ENCODE measurements at places on chromosomes 2 and 18.
A peak's percentile ranks its signal among the peaks of the same experiment; 100 is the strongest.

GRCh38 chr2:99883358-99883757, 259.0 kb downstream of the AFF3 start:
- DNase-seq = no peak

DNA sequence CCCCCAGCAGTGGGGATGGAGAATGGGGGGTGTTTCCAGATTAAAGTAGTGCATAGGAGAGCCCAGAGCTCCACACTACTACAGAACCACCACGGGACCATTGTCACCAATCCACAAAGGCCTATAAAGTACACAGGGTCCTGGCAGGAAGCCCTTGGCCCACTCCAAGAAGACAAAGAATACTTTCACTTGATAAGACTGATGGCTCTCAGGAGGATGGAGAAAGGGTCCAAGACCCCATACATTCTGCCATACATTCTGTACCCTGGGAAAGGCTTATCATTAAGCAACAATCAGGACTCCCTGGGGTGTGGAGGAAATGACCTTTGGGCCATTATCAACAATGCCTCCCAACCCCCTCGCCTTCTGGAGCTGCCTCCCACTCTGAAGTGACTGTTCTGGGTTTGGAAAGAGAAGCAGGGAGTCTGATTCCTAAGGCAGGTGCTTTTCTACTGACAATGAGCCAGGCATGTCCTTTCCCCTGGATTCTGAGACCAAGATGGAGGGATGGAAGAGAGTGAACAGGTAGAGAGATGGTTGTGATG, 85.4 kb downstream of the XDH start:
- DNase-seq = no peak

GRCh38 chr2:73255007-73255644, 21.0 kb downstream of the CCT7 start:
- no peak for DNase-seq

- no peak for DNase-seq
These were observed 134.4 kb downstream of the ACTR3 start for GRCh38 chr2:114024326-114024725.

- no peak for DNase-seq
These were observed 256.0 kb upstream of the RAB6C start for GRCh38 chr2:129723277-129724020.

GRCh38 chr2:73084971-73085370, 13.5 kb upstream of the SFXN5 start:
- no peak for DNase-seq

- DNase-seq = no peak
These were observed 13.8 kb downstream of the ZNF2 start for GRCh38 chr2:95179451-95179850.

GRCh38 chr2:11810237-11810977, 64.0 kb downstream of the LPIN1 start:
- no peak for DNase-seq

DNA sequence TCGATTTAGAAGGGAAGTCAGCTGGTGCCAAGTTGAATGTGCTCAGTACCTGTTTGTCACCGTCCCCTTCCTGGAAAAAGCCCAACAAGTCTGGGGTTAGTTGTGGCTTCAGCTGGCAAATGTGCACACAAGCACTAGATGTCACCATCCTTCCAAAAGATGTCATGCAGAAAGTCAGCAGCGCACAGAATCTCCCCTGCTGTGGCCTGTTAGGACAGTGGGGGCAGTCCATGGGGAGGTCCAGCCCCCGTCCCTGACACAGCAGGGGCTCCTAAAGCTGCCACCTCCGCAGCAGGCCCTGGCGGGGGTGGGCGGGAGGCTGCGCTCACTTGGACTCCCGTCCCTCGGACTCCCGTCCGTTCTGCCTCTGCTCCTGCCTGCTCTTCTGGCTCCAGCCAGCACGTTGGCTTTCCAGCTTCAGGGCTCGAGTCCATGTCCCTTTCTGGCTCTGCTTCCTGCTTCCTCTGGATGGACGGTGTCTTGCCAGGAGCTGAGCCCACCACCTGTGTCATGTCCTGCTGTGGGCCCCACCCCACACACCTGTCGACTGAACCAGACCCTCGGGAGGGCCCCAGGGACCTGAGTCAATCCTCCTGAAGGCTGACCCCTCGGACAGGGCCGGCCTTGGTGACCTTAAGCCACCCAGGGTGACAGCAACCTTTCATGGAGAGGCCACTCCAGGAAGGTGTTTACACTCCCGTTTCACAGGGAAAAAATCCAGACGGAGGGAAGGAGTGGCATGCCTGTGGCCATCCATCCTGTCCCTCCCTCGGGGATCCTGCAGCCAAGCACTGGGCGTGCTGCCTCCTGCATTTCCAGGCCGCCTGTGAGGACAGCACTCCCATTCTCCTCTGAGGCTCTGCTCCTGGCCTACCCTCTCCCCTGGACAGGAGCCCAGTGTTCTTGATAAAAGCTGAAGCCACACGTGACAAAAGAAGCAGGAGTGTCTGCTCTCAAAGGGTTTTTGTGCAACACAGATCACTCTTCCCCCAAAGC, 8.5 kb downstream of the RAB17 start:
- DNase-seq = peak; percentile 29

DNA sequence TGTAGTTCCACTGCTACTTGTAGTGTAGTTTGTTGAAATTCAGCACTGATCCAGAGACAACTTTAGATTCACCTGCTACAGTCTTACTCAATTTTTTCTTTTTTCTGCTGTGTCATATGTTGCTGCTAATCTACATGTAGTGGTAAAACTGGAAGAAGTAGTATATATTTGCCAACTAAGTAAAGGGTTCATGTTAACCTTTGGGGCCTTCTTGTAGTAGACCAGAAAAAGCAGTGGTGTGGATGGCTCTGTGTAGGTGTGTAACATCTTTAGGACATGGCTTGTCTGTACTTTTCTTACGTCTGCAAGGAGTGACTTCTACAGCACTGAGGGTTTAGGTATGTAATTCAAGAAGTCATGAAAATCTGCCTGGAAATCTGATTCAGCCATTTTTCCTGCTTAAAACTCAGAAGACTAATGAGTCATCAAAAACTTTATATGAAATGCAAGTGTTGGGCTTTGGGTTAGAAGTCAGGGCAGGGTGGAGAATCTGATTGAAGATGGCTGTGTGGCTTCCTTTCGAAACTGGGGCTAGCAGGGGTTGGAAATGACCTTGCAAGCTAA, 8.4 kb downstream of the PTPRM start:
- DNase-seq = no peak

- DNase-seq = no peak
These were observed 26.0 kb upstream of the RUFY4 start for GRCh38 chr2:218043100-218043499.

DNA sequence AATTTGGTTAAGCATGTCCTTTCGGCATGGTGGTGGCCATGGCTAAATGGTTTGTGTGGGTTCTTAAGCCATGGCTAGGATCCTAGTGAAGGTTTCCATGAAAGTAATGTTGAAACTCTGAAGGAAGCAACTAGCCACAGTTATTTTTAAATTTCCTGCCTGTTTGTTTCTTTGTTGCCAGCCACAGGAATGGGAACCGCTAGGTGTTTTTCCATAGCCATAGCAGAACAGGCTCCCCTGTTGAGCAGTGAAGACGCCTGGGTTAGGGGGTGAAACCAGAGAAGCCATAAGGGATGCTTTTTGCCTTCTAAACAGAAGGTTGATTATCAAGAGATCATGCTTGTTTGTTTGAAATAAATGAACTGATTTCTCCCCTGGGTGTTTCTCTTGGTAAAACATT, 60.1 kb upstream of the CHMP1B start:
- no peak for DNase-seq

DNA sequence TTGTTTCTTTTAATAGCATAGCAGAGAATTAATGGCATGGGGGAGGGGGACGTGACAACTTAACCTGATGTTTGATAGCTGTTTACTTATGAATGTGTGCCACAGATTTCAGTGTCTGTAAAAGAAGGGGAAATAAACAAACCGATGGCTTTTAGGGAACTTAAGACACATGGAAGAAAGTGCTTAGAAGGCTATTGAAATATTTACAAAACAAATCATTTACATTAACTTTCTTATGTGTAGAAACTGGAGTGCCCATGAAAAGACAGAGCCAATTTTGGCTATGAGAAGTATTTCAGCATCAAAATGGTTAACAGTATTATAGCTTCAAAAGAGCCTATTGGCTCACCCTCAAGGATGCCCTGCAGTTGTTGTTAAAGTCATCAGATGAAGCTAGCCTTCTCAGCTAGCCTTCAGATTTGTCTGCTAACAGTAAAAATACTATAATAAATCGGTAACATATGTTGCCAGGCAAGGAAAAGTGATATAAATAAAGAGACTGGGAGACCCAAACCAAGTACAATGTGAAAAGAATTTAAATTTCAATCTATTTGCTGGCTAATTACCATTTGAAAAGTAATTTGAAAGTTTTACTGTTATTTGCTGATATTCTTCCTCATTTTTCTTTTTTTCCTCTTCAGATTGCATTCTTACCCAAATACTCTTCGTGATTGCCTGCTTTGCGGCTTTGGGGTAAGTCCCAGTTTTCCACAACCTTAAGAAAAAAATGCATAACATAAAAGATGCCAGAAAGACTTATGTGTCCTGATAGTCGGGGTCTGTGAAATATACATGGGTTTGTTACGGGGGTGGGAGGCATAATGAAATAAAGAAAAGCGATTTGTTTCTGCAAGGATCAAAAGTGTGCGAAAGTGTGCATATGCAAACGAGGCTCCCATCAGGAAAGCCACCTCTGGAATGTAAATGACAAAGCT, 256.4 kb downstream of the MEIS1 start:
- DNase-seq = no peak

DNA sequence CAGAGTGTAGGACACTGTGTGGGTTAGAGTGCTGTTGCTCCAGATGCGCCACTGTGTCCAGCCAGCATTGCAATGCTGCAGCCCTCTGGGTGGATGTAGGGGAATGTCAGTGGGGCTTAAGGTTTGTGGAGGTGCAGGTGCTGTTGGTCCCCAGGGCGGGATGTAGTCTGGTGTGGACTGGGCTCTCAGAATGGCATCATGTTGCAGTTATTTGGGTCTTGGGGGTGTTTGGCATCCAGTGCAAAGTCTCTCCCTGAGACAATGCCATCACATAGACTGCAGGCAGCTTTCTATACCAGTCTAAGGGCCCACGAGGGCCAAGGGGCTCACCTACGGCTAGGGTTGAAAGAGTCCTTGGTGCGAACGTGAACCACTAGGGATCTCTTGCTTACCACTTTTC, 275.3 kb downstream of the SOX11 start:
- DNase-seq = no peak

GRCh38 chr2:217929272-217929671, 73.5 kb downstream of the TNS1 start:
- DNase-seq = no peak

GRCh38 chr2:156321243-156321904, 11.1 kb downstream of the NR4A2 start:
- DNase-seq = no peak

- no peak for DNase-seq
These were observed 321.1 kb downstream of the SATB2 start for GRCh38 chr2:199136681-199137080.

GRCh38 chr18:32437100-32437834, 33.4 kb downstream of the GAREM1 start:
- DNase-seq = no peak

GRCh38 chr2:216420367-216421101, 8.2 kb downstream of the SMARCAL1 start:
- DNase-seq = no peak

DNA sequence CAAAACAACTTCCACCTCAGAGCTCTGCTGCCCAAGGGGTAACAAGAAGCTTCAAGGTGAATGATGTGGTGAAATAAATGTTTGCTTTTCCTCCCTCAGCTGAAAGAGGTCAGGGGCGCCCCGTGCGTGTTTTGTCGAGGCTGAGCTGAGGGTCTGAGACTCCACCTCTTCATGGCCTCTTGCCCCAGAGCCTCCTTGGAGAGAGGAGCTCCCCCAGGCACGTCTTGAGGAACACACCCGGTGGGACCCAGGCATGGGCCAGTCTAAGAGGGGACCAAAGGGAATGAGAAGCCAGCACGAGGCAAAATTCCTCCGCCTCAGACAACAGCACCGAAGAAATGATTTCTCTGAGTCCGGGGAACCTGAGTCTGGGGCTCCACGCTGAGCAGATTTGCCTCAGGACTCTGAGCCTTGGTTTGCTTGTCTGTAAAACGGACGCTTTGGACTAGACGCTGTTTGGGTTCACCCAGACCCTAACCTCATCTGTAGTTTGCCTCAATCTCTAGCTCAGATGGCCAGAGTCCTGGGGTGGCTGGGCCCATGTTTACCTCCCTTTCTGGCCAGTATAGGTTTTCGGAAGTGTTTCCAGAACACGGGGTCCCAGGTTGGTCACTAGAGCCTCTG, 56.4 kb upstream of the ODC1 start:
- DNase-seq = no peak

DNA sequence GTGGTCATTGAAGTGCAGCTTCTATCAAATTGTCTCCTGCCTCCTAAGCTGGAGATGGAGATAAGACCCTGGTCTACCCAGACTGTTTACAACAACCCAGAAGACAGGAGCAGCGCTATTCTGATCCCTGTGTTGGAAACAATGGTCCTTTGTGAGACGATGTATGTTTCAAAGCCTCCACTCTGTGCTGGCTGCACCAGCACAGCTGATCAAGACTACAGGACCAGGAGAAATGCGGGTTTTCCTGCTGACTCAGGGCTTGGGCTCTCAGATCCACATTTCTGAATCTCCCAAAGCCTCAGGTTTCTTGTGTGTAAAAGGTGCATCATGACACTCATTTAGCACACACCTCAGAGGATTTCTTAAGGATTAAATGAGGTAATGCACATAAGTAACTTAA, 92.0 kb downstream of the POU3F3 start:
- no peak for DNase-seq

- no peak for DNase-seq
These were observed 14.1 kb downstream of the MFSD2B start for GRCh38 chr2:24024018-24024417.

DNA sequence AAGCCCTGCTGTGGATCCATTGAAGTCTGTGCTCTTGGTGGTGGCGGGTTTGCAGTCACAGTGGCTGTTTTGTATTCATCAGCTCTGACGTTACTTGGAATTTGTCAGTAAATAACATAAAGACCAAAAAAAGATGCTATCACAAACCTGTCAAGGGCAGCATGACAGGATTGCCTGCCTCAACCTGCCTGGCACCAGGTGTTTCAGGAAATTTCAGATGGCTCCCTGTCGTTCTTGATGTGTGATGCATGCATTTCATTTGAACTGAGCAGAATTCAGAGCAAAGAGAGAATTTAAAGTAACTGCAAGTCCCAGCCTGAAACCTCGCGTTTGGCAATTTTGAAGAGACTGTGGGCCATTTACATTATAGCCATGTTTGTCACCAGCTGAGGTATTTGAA, 50.3 kb upstream of the EPC2 start:
- DNase-seq = no peak

DNA sequence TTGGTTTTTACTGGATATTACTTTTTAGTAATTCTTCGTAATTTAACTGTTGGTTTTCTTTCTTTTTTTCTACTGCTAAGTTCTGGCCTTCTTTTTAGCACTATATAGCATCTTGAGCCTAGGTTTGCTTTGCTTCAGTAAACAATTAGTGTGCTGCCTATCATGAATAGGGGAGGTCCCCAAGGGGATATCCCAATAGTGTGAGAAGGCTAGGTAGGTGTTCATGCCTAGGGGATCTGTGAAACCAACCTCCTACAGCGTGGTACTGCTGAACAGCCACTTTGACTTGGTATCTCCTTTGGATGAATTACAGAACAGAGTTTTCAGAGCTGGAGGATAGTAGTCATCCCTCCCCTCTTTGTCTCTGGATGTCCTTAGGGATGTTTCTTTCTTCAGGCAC, 310.2 kb upstream of the HNMT start:
- DNase-seq = no peak

- DNase-seq = no peak
These were observed 200.7 kb upstream of the SMAD7 start for GRCh38 chr18:49151482-49151881.
